ENCODE measurements at places on chromosomes 1 and 21. TPM values are rescaled to one million over a fixed set of nuclear protein-coding genes. Genes with fewer than 3 reads are reported as not detected.
A peak's percentile ranks its signal among the peaks of the same experiment; 100 is the strongest.

The ADCY10 gene
- 0.07 TPM for total RNA-seq

The CNR2 gene
- total RNA-seq: not detected

The TRIM58 gene
- total RNA-seq: 31.0 TPM

The TRABD2B gene
- total RNA-seq: 1.8 TPM

The FAM78B gene
- 0.67 TPM for total RNA-seq

The C1orf21 gene
- 15.1 TPM for total RNA-seq

The ACTRT2 gene
- not detected for total RNA-seq

The NCAM2 gene
- 4.6 TPM for total RNA-seq

The SH2D1B gene
- total RNA-seq: not detected

The WNT2B gene
- 18.0 TPM for total RNA-seq

- H3K27me3 ChIP-seq: peaks cover 5% of the 10 kb centered on the region
- DNase-seq: no peak
- H3K27ac ChIP-seq: no peak overlapping the region
- H3K4me1 ChIP-seq: no peaks in the 10 kb centered on the region
These were observed 26.3 kb downstream of the RGS8 start for GRCh38 chr1:182658055-182658454.

DNA sequence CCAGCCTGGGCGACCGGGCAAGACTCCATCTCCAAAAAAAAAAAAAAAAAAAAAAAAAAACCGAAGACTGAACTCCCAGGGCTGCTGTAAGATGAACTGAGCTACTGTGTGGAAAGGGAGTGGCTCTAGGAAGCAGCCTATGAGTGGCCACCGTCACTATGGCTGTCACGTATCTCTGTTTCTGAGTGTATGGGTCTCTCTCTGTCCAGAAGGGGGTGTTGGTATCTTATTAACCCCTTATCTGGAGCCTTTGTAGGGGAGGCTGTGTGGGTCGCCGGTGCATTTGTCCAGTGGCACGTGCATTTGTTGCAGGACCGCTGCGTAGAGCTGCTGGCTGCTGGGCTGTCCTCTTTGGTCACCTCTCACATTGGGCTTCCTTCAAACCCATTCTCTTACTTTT, 326.6 kb downstream of the CAMTA1 start:
- H3K36me3 ChIP-seq: no peaks in the 10 kb centered on the region
- H3K4me3 ChIP-seq: no peak overlapping the region
- H3K27ac ChIP-seq: no peak overlapping the region
- peaks cover 2% of the 10 kb centered on the region for H3K27me3 ChIP-seq

DNA sequence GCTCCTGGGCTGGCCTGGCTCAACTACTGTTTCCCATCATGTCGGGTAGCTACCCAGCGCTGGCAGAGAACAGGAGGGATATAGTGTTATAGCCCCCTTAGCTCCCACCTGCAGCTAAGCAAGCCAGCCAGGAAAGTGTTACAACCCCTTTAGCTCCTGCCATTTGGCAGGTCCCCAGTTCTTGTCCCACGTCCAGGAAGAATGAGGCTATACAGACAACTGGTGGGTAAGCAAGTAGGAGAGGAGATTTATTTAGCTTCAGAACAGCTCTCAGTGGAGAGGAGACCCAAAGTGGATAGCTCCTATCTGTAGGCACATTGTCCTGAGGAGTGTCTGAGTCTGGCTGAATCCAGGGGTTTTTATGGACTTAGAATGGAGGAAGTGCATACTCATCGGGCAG, 741.1 kb upstream of the B3GALT2 start:
- no peak for DNase-seq
- no peaks in the 10 kb centered on the region for H3K4me1 ChIP-seq
- H3K27ac ChIP-seq: no peak overlapping the region
- H3K4me3 ChIP-seq: no peak overlapping the region
- H3K27me3 ChIP-seq: no peaks in the 10 kb centered on the region

DNA sequence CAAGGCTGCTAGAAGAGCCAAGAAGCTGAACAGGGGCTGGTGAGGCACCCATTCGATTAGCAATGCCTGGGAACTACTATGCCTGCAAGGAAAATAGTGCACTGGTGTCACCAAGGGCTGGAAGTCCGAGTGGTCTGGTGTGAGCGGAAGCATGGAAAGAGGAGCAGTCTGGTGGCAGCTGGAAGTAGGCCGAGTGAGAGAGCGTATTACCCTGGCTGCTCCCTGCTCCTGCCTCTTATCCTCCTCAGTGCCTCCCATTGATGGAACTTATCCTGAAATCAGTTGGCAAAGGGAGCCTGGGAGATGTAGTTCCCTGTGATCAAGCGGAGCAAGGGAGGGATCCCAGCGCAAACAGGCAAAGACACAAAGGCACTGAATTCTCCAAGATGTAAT, 9.6 kb downstream of the SMAP2 start:
- H3K4me1 ChIP-seq: peaks cover 10% of the 10 kb centered on the region
- H3K27me3 ChIP-seq: no peaks in the 10 kb centered on the region
- H3K4me3 ChIP-seq: no peak overlapping the region
- H3K27ac ChIP-seq: peak overlapping the region; percentile 36

DNA sequence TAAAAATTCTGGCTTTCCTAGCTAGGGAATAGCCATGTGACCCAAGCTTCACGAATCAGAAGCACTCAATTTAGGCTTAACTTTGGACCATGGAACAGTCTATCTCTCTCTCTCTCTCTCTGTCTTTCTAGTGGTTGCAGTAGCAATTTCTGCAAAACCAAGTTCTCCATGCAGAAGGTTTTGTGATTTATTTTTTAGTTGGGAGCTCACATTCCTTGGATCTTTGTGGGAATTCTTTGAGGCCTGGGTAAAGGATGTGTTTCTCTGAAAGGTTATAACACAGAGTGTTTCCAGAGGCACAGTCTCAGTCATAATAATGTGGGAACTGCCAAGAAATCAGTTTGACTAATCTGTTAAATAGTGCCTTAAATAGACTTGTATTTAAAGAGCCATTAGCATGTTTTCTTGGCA, 112.3 kb upstream of the COL11A1 start:
- no peaks in the 10 kb centered on the region for H3K36me3 ChIP-seq
- H3K27ac ChIP-seq: peak overlapping the region; percentile 42
- H3K27me3 ChIP-seq: no peaks in the 10 kb centered on the region
- H3K4me3 ChIP-seq: no peak overlapping the region

- H3K36me3 ChIP-seq: no peaks in the 10 kb centered on the region
- no peak for DNase-seq
- no peak overlapping the region for H3K27ac ChIP-seq
- no peaks in the 10 kb centered on the region for H3K4me1 ChIP-seq
- H3K4me3 ChIP-seq: no peak overlapping the region
These were observed 54.0 kb downstream of the COLGALT2 start for GRCh38 chr1:183983371-183984105.

DNA sequence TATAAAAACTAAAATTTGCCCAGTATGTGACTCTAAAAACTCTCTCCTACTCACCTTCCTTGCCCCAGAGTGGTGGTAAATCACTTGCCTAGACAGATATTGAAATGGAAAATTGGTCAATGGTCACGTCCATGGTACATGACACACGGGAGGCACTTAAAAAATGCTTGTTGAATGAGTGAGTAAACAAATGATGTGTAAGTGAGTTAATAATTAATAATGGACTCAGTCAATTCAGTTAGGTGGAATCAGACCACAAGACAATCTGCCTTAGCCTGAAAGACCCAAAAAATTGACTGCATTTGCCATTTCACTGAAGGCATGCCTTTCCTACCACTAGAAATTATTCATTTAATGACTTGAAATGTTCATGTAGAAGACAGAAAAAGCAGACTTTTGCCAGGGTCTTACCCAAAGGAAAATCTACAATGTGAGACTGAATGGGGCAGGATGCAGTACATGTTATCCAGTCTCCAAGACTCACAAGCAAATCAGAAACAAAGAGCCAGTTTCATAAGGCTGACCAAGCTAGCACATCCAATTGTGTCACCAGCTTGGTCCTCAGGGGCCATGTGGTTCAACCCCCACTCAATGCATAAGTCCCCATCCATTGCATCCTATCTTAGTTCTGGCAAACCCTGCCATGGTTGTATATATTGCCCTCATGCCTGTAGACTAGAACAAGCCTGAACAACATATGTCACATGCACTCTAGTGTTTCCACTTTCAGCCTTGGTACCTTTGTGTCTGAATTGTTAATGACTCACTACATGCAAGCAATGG, 73.6 kb downstream of the TBX15 start:
- no peaks in the 10 kb centered on the region for H3K4me1 ChIP-seq
- H3K27ac ChIP-seq: no peak overlapping the region
- no peak for DNase-seq
- H3K27me3 ChIP-seq: no peaks in the 10 kb centered on the region
- no peaks in the 10 kb centered on the region for H3K36me3 ChIP-seq

GRCh38 chr1:6157132-6157527, 23.0 kb downstream of the CHD5 start:
- H3K4me3 ChIP-seq: no peak overlapping the region
- DNase-seq: peak; percentile 2
- H3K27ac ChIP-seq: no peak overlapping the region
- no peaks in the 10 kb centered on the region for H3K36me3 ChIP-seq
- peaks cover 14% of the 10 kb centered on the region for H3K4me1 ChIP-seq
- peaks cover 3% of the 10 kb centered on the region for H3K27me3 ChIP-seq

GRCh38 chr1:113380075-113380474, 10.2 kb upstream of the MAGI3 start:
- no peaks in the 10 kb centered on the region for H3K36me3 ChIP-seq
- DNase-seq: no peak
- H3K27me3 ChIP-seq: no peaks in the 10 kb centered on the region
- H3K27ac ChIP-seq: no peak overlapping the region
- H3K4me3 ChIP-seq: no peak overlapping the region
